ENCODE measurements at places on chromosomes 6 and 20.

DNA sequence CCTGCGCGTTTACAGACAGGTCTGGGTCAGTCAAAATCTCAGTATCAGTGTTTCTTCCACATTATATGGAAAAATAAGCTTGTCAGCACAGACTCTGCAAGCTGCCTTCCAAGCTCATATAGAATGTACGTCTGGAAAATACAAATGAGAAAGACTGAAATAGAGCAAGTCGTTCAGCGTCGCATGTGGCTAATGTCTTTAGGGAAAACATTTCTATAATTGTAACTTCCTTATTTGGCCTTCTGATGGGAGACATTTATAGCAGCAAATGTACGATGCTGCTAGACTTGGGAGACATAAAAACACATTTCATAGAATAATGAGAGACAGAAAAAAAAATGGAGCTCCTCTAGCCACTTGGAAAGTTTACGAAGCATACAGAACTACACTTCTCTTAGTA, 122.2 kb downstream of the KIF16B start:
- DNase-seq, result no peak

DNA sequence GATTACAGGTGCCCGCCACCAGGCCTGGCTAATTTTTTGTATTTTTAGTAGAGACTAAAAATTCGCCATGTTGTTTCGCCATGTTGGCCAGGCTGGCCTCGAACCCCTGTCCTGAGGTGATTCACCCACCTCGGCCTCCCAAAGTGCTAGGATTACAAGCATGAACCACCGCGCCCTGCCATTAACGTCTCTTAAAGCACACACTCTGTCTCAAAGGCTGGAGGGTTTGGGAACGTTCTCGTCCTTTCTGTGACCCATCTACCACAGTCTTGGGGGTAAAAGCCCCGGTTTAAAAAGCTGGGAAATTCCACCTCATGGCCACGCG, 57.8 kb upstream of the ARID1B start:
- no peak for DNase-seq

- peak; percentile 47 for DNase-seq
These were observed 711.1 kb downstream of the HDGFL1 start for GRCh38 chr6:23280437-23280836.

DNA sequence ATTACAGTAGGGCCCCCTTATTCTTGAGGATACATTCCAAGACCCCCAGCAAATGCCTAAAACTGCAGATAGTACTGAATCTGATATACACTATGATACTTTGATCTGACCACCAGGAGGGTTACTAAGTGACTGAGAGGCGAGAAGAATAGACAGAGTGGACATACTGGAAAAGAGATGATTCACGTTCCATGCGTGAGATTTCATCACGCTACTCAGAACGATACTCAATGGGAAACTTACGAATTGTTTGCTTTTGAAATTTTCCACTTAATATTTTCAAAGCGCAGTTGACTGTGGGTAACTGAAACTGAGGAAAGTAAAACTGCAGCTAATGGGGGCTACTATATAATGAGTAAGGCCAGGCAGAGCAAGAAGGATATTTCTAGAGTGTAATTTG, 60.8 kb downstream of the STX11 start:
- peak; percentile 8 for DNase-seq

DNA sequence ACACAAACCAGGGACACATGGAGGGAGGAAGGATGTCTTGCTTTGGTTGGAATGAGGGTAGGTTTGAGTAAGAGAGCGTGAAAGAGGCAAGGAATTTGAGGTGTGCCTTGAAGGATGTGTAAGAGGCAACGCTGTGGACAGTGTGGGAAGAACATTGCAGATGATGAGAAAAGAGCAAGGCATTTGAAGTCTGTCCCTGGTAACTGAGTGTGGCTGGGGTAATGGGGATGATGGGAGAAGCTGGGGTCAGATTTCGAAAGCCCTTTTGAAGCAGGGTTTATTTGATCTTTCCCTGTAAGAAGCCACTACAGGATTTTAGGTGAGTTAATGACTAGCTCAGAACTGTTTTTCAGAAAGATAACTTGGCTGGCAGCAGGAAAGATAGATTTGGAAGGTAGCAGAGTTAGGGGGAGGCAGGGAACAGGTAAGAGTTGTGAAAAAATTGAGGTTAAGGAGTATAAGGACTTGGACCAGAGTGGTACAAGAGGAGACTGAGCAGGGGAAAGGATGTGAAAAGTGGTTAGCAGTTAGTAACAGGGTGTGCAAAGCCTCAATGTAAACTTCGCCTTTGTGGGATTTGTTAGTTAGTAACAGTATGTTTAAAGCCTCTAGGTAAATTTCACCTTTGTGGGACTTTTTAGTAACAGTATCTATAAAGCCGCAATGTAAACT, 17.7 kb downstream of the UTRN start:
- DNase-seq, result no peak

DNA sequence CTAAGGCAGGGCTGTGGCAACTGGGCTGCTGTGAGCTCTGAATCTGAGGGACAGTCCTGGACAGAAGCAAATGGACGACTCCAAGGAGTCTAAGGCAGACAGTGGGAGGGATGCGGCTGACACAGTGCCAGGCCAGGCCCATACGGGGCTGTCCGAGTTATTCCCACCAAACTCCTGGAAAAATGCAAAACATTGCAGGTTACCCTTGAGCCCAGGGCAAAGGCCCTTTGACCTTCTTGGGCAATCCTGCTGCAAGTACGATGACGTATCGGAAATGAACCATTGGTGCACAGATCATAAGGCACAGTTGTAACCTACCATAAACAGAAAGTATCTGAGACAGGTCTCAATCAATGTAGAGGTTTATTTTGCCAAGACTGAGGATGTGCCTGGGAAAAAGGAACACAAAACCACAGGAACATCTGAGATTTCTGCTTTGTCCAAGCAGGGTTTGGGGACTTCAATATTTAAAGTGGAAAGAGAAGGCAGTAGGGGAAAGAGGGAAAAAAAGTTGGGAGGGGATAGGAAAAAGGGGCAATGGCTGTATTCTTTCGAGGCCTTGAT, 118.9 kb downstream of the DACT2 start:
- no peak for DNase-seq

Measured in suppressor macrophage treated with lipopolysaccharide for 4 hours (primary cell).